Mammary epithelial cell (primary cell): ENCODE measurements at places on chromosomes 13 and 19.
A peak's percentile ranks its signal among the peaks of the same experiment; 100 is the strongest.

GRCh38 chr19:18261474-18261873 lies 12.8 kb downstream of the IQCN start:
- no peak for DNase-seq

GRCh38 chr13:34967851-34968562 lies 25.9 kb downstream of the NBEA start:
- peak; percentile 62 for DNase-seq

- DNase-seq, result peak; percentile 8
These were observed 936.9 kb downstream of the EFNB2 start for GRCh38 chr13:105598529-105598928.

GRCh38 chr19:3277649-3278048 lies 53.2 kb downstream of the CELF5 start:
- no peak for DNase-seq

GRCh38 chr13:90455823-90456222 lies 891.7 kb upstream of the MIR17HG start:
- no peak for DNase-seq

GRCh38 chr13:41568143-41568971 lies 111.0 kb downstream of the RGCC start:
- no peak for DNase-seq

DNA sequence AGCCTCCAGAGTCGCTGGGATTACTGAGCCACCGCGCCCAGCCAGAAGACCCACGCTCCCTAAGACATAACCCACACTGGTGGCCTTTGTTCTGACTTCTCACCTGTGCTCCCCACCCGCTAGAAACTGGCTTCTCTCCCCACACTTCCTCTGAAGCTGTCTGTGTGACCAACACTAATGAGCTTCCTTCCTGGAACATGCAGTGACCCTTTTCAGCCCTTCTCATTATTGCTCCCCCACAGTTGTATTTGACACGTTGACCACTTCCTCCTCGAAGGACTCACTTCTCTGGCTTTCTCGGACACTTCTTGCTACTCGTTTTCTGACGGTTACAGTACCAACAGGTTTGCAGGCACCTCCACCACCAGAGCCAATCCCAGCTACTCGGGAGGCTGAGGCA lies 10.9 kb downstream of the NCR1 start:
- DNase-seq, result no peak

GRCh38 chr19:2613507-2614295 lies 88.8 kb downstream of the GNG7 start:
- DNase-seq, result no peak

DNA sequence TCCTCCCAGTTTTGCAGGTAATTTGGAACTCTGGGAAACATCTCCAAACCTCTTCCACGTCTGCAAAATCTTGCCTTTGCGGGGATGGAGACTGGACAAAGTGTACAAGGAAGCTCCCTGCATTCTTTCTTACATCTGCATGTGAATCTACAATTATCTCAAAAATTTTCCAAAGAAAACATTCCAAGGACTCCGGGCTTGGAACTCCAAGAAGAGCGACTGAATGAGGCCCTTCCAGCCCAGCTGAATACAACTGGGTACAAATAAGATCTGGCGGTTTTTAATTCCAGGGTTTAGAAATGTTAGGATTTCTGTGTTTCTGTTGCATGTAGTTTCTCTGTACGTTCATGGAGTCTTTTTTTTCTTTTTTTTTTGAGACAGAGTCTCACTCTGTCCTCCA lies 28.5 kb downstream of the EXOC3L2 start:
- no peak for DNase-seq

DNA sequence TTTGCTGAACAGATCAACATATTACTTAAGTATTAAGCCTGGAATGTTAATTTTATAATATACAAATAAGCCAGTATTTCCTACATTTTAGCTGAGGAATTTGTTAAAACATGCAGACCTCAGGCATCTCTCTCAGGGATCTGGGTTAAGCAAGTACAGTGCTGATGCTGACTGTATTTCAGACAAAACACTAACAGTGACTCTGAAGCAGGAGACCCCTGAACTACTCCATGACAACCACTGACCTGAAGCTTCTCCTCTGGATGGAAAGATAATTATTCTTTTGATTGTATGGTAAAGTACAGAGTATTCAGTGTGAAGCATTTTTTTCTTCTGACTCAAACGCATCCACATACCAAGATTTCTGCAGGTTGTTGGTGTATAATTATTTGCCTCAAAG lies 680.8 kb downstream of the LIG4 start:
- no peak for DNase-seq

DNA sequence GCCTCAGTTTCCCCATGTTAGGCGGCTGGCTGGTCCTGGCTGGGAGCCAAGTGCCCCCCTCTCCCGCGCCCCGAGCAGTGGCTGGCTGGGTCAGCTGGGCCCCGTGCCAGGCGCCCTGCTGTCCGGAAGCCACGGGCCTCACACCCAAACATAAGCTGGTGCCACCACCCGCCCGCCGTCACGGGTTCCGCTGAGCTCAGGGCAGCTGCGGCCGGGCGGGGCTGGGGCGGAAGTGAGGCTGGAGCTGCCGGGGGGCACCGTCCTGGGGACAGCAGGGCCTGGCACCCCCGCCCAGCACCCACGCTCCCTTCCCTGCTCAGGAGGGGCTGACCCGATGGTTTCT lies 19.3 kb downstream of the HCN2 start:
- DNase-seq, result no peak

DNA sequence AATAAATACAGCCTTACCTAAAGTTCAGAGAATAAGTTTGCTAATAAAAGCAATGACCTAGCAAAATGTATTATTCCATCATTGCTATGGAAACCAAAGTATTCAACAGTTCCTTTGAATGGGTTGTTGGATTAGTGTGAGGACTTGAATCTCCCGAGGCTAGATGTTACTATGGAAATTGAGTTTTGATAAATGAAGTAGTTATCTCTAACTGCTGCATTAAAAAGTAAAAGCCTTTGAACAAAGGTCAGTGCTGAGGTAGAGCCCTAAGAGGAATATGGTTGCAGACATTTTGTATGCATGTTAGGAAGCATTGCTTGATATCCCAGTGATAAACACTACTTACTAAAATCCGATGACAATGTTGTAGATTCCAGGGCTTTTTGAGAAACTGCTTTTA lies 6.2 kb downstream of the KLF5 start:
- DNase-seq, result no peak

DNA sequence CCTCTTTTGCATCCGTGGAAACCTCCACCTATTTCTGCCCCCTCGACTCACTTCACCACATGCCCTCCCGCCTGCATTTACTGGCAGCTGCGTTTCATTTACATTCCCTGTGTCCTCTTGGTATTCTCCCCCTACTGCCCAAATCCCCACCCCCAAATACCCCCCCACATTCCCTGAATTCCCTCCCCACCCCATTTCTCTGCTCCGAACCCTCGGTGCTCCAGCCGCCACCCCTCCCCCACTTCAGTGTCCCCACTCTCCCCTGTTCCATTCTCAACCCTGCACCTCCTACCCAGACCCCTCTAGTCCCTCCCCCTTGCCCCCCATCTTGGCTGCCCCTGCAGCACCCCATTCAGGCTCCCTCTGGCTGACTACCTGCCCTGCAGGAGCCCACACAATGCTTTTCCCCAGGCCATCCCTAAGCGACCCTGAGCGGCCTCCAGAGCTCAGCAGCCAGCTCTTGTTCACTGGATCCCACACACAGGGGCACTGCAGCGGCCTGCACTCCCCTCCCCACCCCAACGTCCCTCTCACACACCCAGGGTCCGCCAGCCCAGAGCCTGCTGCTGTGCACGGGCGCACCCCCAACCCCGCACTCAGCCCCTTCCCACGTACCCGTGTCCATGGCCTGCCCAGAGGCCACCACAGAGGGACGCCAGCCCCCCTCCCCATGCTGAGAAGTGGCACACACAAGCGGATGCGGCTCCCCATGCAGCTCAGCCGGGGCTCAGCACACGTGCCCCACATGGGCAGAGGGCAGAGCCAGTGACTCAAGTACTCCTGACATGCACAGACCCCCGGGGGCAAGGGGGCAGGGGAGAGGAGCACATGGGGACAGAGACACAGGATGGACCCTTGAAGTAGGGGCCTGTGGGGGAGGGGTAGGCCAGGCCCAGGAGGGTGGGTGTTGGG lies 26.3 kb downstream of the SHANK1 start:
- no peak for DNase-seq

DNA sequence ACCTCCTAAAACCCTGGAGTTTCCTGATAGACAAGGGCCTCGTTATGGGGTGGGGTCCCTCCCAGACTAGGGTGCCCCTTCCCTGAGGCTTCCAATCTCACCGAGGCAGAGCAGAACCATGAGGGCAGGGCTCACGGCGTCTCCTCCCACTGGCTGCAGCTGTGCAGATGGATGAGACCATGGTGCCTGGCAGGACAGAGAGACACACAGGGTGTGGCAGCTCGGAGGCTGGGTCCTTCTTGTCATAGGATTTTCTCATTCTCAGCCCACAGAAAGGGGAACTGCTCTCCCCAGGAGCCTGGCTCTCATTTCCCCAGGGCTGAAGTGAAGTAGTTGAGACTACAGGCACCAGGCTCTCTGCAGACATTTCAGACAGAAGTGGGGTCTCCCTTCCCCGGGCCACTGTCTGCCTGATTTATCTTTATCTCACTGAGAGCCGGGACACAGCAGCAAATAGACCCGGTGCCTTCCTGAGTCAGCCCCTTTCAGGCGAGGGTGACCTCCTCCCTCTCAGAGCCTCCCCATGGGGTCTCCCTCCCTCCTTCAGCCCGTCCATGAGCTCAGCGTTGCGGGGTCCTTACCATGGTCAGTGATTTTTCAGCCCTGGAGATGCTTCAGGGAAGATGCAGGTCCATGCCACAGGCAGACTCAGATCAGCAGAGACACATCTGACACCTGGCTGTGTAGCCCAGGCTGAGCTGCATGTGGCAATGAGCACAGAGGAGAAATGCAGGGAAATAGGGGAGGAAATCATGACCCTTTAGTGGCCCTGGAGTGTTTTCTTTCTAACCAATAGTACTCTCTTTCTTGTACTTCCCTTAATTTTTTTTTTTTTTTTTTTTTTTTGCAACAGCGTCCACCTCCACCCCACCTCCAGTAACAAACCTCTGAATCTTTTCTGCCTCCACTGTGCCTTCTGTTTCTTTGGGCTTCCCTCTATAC lies at the start of gene LILRA5:
LILRA5 (minus strand) TSS at position 731 of the 942 bp plus-strand sequence; CDS start at position 584, 147 bp downstream.
- DNase-seq, result no peak
